Uterus (tissue), 4 donors: ENCODE measurements at places on chromosomes 2 and 18. TPM values are rescaled to one million over a fixed set of nuclear protein-coding genes. Genes with fewer than 3 reads are reported as not detected.

DNA sequence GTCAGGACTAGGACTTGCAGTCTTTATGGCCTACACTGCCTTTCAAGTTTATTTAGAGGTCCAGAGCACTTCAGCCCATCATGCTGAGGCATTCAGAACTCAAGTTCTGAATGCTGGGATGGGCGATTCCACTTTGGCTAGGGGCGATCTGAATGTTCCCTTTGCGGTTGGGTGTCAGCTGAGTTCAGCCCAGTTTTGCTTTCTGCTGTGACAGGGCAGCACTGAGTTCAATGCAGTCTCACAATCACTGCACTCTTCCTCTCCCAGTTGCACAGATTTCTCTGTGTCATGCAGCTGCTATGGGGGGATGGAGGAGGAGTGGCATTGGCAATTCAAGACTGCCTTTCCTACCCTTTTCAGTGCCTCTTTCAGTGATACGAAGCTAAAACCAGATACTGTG is 1232.0 kb upstream of the FAM98A start:
- H3K4me1 ChIP-seq = no peaks in the 10 kb centered on the region
- no peak for DNase-seq
- no peak overlapping the region for H3K4me3 ChIP-seq
- H3K36me3 ChIP-seq = no peaks in the 10 kb centered on the region
- no peaks in the 10 kb centered on the region for H3K27me3 ChIP-seq

GRCh38 chr18:39711701-39712100 is 2146.1 kb upstream of the CELF4 start:
- no peak for DNase-seq
- H3K4me3 ChIP-seq = no peak overlapping the region
- no peaks in the 10 kb centered on the region for H3K36me3 ChIP-seq
- H3K27me3 ChIP-seq = no peaks in the 10 kb centered on the region
- H3K4me1 ChIP-seq = no peaks in the 10 kb centered on the region
- no peak overlapping the region for H3K27ac ChIP-seq

- H3K27ac ChIP-seq = no peak overlapping the region
- H3K27me3 ChIP-seq = no peaks in the 10 kb centered on the region
- H3K4me3 ChIP-seq = no peak overlapping the region
- no peaks in the 10 kb centered on the region for H3K4me1 ChIP-seq
- DNase-seq = no peak
Observed at GRCh38 chr2:46230115-46230571, 67.1 kb upstream of the EPAS1 start.

SLC38A11 gene
- total RNA-seq = 2.2 TPM

DNA sequence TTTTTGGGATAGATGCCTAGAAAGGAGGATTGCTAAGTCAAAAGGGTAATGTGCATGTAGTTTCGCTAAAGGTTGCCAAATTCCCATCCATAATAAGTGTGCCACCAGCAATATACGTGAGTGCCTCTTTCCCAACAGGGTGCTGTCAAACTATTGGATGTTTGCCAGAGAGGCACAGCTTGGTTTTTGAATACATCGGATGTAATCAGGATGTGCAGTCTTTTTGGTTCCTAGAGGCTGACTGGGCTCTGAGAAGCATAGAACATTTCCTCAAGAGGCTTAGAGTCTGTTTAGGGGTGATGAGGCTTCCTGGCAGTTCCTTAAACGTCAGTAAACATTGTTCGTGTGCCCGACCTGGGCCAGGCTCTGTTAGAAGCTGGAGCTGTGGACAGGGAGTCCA is 28.0 kb downstream of the AGAP1 start:
- DNase-seq = no peak
- H3K27ac ChIP-seq = no peak overlapping the region
- no peak overlapping the region for H3K4me3 ChIP-seq
- H3K36me3 ChIP-seq = no peaks in the 10 kb centered on the region

DNER gene
- 3.6 TPM for total RNA-seq

DNA sequence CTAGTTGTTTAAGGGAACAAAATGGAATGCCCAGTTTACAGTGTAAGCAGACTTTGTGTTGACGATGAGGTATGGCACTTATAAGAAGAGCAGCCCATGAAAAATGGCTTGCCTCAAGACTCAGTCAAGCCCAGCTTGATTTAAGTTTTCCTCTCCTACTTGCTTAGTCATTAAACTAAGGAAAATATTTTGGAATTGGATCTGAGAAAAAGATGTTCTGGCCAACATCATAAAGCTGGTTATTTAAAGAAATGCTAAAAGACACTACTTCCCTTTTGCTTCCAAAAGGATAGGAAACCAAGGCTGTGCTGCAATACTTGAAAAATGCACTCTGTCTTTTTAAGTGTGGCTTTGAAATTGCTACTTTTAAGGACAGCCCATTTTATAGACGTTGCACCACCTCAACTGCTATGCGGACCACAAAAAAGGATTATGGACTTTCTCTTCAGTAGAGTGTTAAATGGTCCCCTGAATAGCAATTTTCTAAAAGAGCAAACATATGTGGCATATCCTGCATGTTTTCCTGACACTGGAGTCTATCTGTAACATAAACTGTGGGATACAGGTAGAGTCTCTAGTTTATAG is 32.1 kb downstream of the CCDC141 start:
- no peaks in the 10 kb centered on the region for H3K27me3 ChIP-seq
- H3K36me3 ChIP-seq = no peaks in the 10 kb centered on the region
- DNase-seq = no peak
- no peak overlapping the region for H3K27ac ChIP-seq
- no peaks in the 10 kb centered on the region for H3K4me1 ChIP-seq
- H3K4me3 ChIP-seq = no peak overlapping the region

GRCh38 chr2:148745151-148745851 is 100.8 kb downstream of the EPC2 start:
- H3K27ac ChIP-seq = no peak overlapping the region
- H3K27me3 ChIP-seq = no peaks in the 10 kb centered on the region
- H3K4me1 ChIP-seq = no peaks in the 10 kb centered on the region
- no peaks in the 10 kb centered on the region for H3K36me3 ChIP-seq
- H3K4me3 ChIP-seq = no peak overlapping the region

DNA sequence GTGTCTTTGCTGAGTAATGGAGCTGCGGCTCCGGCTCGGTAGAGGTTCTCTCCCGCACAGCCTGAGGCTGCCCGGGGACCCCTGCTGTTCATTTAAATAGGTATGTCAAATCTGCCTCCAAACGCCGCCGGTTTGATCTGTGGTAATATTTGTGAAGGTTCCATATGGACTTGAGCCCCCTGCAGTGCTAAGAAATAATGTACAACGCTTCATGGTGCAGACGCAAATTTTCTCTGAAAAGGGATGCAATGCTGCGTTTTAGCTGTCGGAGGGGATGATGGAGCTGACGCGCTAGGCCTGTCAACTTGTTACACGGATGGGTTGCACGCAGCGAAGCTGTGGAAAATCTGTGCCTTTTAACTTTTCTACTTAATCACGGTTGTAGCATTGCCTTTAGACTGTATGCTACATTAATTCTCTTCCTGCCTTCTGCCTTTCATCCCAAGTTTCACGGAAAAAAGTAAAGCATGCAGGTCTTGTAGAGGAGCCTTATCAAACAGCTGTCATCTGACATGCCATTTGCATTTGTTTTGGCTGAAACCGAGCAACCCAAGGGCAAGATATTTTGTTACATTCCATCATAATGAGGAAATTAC is 43.2 kb downstream of the MRPS9 start:
- no peaks in the 10 kb centered on the region for H3K4me1 ChIP-seq
- H3K4me3 ChIP-seq = no peak overlapping the region
- DNase-seq = no peak
- H3K36me3 ChIP-seq = no peaks in the 10 kb centered on the region

LRRTM4 gene
- total RNA-seq = 0.24 TPM

DNA sequence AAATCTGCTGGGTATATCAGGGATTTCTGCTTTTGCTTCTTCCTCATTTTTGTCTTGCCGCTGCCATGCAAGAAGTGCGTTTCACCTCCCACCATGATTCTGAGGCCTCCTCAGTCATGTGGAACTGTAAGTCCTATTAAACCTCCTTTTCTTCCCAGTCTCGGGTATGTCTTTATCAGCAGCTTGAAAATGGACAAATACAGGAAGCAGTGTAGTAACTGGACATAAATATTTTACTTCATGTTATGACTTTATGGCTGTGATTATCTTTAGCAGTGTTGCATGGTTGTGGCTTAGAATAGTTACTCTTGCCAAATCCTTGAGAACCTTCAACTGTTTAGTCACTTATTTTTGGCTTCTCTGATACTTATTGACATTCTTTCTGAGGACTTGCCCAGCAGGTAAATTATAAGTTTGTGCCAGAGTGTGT is 66.2 kb upstream of the DLX2 start:
- no peak overlapping the region for H3K4me3 ChIP-seq
- no peak for DNase-seq
- H3K4me1 ChIP-seq = no peaks in the 10 kb centered on the region
- H3K27me3 ChIP-seq = no peaks in the 10 kb centered on the region
- H3K27ac ChIP-seq = no peak overlapping the region

- no peak overlapping the region for H3K4me3 ChIP-seq
- H3K27me3 ChIP-seq = no peaks in the 10 kb centered on the region
- H3K27ac ChIP-seq = no peak overlapping the region
- no peaks in the 10 kb centered on the region for H3K36me3 ChIP-seq
- H3K4me1 ChIP-seq = no peaks in the 10 kb centered on the region
Observed at GRCh38 chr2:6231166-6231565, 539.0 kb downstream of the SOX11 start.
